LHCN-M2 (cell line): ENCODE measurements at places on chromosomes 11 and 22.
A peak's percentile ranks its signal among the peaks of the same experiment; 100 is the strongest.

DNA sequence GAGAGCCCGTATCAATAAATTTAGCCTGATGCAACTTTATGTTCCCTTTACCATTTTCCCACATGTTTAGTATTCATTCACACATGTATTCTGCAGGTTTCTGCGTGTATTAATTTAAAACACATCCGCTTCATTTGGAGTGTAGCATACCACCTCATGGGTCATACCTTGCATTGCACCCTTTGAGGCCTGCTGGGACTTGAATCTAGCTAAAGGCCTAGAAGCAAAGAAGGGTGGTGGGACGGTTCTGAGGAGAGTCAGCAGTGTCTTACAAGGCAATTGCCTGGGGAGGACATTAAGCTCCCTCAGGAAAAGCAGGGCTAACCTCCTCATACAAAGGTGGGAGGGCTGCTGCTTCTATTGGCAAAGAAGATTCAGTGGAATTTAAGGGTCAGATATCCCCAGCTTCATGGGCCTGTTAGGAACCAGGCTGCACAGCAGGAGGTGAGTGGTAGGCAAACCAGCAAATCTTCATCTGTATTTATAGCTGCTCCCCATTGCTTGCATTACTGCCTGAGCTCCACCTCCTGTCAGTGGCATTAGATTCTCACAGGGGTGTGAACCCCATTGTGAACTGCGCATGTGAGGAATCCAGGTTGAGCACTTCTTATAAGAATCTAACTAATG is 15.9 kb upstream of the SNX19 start:
- DNase-seq, result no peak

- DNase-seq, result no peak
These were observed 100.5 kb downstream of the RASSF10 start for GRCh38 chr11:13109616-13110015.

DNA sequence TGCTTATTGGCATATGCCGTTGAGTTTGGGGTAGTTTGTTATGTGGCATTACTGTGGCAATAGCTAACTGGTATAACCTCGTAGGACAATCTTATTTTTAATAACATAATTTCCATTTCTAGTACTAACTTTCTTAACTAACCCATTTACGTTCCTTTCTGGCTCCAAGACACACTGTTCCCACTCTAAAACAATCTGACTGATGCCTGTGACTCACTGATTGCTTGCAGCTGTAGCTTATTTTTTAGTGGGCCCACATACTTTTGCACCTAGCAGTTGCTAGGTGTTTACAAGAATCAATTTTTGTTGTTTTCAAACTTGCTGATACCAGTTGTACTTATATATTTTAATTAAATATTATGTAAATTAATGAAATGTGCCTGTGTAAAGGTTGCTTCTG is 52.2 kb downstream of the FAT3 start:
- DNase-seq, result peak; percentile 54

DNA sequence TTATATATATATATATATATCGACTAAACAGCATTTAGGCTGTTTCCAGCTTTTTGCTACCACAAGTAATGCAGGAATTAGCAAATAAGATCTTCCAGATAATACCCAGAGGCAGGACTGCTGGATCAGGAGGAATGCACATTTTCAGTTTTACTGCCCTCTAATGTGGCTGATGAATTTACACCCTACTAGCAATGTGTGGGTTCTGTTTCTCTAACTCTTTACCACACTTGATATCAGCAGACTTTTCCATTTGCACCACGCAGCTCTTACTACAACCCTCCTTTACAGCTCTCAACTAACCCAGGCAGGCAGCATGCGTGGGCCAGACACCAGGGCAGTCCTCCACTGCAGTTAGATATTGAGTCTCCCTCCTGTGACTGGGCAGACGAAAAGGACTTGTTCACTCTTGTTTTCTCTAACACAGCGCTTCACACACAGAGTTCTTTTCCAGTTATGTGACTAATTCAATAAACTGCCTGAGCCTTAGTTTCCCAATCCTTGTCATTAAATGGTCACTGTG is 67.7 kb downstream of the IGLL5 start:
- DNase-seq, result no peak

- DNase-seq, result no peak
These were observed 25.5 kb downstream of the KCNJ1 start for GRCh38 chr11:128841461-128842072.

DNA sequence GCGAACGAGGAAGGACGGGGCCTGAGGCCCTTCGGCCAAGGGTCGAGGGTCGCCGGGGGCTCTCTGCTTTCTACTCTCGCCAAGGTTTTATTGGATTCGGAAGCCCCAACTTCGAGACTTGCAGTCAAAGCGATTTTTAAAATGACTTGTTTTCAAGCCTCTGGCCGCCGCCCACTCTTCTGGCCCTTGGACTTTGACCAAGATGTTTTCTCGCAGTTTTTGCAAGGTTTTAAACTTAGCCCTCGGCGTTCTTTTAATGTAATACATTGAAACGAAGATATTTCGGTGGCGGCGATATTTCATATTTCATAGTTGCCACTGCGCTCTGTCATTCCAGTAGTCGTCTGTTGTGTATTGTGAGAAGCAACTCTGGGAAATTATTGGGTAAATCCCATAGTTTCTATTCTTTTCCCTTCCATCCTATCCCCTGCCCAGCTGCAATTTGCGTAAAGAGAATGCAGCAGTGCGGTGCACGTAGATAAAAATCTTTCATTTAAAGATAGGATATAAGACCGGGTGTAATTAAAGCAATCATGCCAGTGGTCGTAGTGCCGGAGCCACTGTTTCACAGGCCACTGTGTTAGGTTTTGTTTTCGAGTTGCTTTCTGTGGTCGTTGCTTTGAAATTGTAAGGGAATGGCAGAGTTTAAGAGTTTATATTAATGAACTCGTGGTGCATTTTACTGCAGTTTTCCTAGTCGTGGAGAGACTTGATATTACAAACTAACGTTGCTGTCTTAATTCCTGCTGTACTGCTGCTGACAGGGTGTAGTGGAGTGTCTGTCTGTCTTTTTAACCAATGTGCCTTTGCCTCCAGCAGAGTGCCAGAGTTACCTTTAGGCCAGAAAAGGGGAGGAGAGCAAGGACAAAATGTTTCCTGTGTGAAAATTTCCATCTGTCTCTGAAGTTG is 702 bp downstream of the BIRC2 start:
- peak; percentile 46 for DNase-seq

- DNase-seq, result no peak
These were observed 121.8 kb downstream of the ETS1 start for GRCh38 chr11:128465531-128465930.

DNA sequence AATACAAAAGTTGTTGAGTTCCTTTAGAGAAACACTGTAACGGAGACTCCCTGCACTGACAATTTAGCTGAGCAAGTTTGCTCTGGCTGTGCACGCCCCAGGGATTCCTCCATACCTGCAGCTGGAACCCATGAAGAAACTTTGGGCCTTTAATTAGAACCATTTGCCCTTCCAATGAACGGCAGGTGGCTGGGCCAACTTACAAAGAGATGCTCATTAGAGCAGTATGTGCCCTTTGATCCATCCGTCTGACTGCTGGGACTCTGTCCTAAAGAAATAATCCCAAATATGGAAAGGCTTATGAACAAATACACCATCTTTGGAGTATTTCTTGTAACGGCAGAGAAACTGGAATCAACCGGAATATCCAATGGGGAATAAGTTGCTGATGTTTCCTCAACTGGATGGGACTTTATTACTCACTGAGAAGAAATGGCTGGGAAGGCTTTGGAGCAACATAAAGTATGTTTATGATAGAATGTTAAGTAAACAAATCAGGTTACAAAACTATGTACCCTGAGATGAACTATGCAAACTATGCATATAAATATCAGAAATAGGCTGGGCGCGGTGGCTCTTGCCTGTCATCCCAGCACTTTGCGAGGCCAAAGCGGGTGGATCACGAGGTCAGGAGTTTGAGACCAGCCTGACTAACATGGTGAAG is 24.4 kb upstream of the FBLN1 start:
- peak; percentile 84 for DNase-seq

- no peak for DNase-seq
These were observed 2.8 kb downstream of the PRG3 start for GRCh38 chr11:57378186-57378585.

GRCh38 chr11:36164506-36165250 is 124.5 kb downstream of the COMMD9 start:
- peak; percentile 57 for DNase-seq

DNA sequence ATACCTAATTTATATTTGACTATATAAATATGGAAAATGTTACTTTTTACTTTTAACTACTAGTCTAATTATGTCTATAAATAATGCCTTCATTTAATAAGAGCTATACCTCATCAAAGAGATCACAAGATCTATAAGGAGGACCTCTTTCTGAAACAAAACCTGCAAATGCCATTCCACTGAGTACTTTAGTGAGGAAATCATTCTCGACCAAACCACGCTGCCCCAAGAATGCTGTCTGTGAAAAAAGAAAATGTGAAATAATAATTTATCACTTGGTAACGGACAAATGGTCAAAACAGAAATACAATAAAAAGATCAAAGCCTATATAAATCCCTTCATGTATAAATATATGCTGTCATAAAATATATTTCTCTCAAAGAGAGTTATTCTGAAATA is 301.7 kb downstream of the SBF2 start:
- DNase-seq, result peak; percentile 44

GRCh38 chr11:46277622-46278386 is at the start of gene CREB3L1:
TSS of gene CREB3L1 (plus strand) at chr11:46277662. CDS start at chr11:46278112, 450 bp downstream.
- no peak for DNase-seq

DNA sequence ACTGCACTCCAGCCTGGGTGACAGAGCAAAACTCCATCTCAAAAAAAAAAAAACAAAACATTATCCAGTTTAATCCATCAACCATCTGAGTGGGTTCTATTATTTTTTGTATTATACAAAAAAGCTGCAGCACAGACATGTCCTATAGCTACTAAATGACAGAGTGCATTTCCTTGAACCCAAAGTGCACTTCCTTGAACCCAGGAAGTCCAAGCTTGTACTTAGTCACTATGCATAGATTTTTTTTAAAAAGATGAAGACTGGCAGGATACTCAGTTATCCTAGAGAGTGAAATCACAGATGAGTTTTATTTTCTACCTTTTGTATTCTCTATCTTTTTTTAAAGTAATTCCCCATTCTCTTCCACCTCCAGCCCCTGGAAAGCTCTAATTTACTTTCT is 8.0 kb upstream of the RRAS2 start:
- DNase-seq, result no peak

GRCh38 chr22:42196454-42196853 is 65.8 kb upstream of the CYP2D6 start:
- DNase-seq, result no peak

GRCh38 chr11:19432370-19433061 is 191.8 kb upstream of the E2F8 start:
- DNase-seq, result peak; percentile 93

DNA sequence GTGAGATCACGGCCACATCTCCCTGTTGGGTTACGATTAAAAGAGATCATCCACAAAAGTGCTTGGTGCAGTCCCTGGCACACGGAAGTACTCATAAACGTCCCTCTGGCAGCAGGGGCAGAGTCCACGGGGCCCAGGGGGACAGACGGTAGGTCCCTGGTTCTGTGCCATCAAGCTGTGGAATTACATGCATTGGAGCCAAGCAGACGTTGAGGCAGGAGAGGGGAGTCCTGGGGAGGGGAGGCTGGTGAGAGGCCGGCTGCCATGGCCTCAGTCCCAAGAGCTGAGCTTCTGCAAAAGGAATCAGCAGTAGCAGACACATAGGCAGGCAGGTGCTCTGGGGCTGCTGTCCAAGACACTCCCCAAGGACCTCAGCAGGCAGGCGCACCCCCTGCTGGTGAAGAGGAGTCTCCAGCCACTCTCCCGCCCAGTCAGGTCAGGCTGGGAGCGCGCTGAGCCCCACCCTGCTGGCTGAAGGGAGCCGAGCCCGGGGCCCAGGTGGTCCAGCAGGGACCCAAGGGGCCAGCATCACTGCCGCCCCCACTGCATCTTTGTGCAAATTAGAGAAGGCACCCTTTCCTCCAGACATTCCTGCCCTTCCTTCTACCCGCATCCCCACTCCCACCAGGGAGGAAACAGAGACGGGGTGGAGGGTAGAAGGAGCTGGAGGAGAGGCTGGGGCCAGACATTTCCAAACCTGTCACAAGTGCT is 7.6 kb upstream of the KCTD17 start:
- peak; percentile 23 for DNase-seq

DNA sequence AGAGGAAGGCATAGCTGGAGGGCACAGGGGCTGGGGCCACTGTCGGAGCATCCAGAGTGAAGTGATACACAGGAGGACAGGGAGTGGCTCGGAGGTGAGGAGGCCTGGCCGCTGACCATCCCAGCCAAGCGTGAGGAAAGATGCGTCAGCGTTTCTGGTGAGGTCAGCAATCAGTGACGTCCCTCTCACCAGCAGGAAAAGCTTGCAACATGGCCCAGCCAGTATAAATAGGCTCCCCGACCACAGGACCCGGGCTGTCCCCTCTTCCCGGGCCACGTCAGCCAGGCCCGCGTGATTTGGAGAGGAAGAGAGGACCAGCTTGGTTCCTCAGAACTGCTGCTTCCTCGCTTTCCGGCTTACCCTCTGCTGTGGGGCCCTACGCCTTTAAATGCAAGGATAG is 4.2 kb upstream of the OSM start:
- DNase-seq, result no peak

DNA sequence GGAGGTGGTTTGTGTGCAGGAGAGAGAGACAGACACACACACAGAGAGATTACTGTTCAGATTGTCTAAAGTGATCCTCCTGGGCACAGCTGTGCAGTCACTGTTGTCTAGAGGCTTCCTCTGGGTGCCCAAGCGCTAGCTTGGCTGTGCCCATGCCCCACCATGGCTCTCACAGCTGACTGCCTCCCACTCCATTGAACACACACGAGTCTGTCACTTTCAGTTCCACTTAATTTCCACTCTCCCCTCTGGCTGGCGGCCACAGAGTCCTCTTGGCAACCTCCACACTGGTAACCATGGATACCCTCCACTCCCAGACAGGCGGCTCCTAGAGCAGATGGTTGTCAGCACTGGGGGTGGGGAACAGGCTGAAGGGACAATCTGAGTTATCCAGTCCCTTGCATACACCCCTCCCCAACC is 29.1 kb downstream of the MAP6 start:
- DNase-seq, result peak; percentile 31

DNA sequence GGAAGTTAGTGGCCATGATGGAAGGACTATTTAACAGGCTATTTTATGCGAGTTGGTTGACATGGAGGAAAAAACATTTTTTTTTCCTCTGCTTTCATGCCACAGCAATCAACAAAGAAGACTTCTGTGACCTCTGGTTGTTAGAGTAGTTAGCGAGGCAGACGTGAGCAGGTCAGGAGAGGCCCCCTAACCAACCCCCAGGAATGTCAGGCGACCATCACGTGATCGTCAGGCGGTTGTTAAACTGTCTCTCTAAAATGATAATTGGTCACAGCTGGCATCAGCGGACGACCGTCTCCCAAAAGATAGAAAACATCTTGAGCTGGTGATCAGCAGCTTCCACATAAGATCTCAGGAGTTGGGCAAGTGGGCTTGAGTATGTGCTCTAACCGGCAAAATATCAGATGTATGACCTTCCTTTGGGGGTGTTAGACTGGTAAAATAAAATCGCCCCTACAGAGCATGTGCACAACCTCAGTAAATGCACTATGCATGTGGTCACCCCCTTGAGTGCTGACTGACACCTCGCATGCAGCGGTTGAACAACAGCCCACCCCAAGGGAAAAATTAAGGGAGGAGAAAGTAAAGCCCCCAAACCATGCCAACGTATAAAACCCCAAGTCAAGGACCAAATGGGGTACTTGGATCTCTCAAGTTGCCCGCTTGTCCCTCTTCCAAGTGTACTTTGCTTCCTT is 20.9 kb upstream of the NARS2 start:
- DNase-seq, result no peak
